Epithelial cell of proximal tubule (primary cell): ENCODE measurements at places on chromosomes 5 and 9. TPM values are rescaled to one million over a fixed set of nuclear protein-coding genes. Genes with fewer than 3 reads are reported as not detected.

Gene NR4A3
- total RNA-seq = 0.07 TPM in 1 of 2 replicates, not detected in the other

Gene RAD23B
- total RNA-seq = 62.8 and 82.8 TPM in 2 replicates

Gene PROB1
- 2.7 and 3.1 TPM in 2 replicates for total RNA-seq

Gene FST
- total RNA-seq = 0.14 and 0.40 TPM in 2 replicates

Gene CDKN2B-AS1
- total RNA-seq = 0.87 TPM in 1 of 2 replicates, not detected in the other

Gene ADAMTSL2
- not detected in 2 replicates for total RNA-seq

Gene IL5
- total RNA-seq = not detected in 2 replicates

Gene SPINK13
- total RNA-seq = 0.07 and 0.58 TPM in 2 replicates
